CD8-positive, alpha-beta memory T cell (primary cell): ENCODE measurements at places on chromosomes 11 and 22.

DNA sequence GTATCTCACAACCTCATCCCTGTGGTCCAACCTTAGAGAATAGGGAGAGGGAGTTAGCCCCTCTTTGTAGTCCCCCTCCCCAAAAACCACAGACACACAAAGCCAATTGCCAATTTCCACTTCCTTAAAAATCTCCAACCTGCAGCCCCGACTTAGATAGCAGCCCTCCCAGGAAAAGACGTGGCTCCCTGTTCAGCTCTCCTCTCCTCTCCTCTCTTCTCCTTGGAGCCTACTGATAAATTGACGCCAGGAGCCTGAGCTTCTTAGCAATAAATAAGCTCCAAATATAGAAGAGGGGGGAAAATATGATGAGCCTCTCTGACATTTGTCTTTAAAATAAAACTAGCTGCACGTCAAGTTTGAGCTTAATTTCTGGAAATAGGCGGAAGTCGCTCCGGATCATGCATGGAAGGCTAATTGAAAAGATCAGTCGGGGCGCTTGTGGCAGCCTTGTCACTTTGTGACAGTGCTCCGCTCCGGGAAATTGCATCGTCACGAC lies 7.3 kb downstream of the PAX6 start:
- no peak for DNase-seq

- DNase-seq, result no peak
Measured at GRCh38 chr11:30432178-30432577, 109.3 kb downstream of the ARL14EP start.

- no peak for DNase-seq
Measured at GRCh38 chr11:1563697-1564534, 8.2 kb downstream of the DUSP8 start.

GRCh38 chr11:1733716-1734640 lies 16.4 kb downstream of the IFITM10 start:
- no peak for DNase-seq

DNA sequence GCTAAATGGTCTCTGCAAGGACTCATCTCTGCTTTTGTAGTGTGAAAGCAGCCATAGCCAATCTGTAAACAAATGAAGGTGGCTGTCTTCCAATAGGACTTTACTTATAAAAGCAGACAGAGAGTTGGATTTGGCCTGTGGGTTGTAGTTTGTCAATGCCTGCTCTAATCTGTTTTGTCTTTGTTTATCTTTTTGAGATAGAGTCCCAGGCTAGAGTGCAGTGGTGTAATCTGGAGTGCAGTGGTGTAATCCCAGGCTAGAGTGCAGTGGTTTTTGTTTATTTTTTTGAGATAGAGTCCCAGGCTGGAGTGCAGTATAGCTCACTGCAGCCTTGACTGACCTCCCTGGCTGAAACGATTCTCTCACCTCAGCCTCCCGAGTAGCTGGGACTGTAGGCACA lies 8.6 kb downstream of the PPP6R3 start:
- DNase-seq, result no peak

DNA sequence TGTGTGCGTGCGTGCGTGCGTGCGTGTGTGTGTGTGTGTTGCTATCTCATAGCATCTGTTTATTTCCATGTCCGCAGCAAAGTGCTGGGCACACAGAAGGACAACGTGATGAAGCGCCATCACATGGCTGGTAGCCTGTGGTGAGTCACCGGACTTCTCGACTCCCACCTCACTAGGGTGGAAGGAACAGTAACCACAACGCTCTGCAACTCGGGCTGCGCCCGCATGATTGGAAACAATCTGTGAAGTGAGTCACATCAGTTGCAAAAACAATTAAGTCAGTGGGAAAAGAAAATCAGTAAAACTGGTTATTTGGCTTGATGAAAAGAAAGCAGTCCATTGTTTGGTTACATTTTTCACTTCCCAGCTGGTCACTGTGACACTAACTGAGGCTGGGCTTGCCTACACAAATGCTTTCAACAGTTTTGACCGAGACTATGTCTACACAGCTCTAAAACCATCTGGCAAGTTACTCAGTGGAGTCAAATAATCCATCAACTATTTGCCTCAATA lies 437.3 kb upstream of the CADM1 start:
- DNase-seq, result no peak

- DNase-seq, result no peak
Measured at GRCh38 chr11:64252003-64252872, 908 bp downstream of the PLCB3 start.
